ENCODE measurements at places on chromosomes 11 and 22.

GRCh38 chr11:10866893-10867331 lies 9.1 kb upstream of the ZBED5 start:
- DNase-seq: no peak

- no peak for DNase-seq
Measured at GRCh38 chr11:76690736-76691135, 20.2 kb upstream of the LRRC32 start.

DNA sequence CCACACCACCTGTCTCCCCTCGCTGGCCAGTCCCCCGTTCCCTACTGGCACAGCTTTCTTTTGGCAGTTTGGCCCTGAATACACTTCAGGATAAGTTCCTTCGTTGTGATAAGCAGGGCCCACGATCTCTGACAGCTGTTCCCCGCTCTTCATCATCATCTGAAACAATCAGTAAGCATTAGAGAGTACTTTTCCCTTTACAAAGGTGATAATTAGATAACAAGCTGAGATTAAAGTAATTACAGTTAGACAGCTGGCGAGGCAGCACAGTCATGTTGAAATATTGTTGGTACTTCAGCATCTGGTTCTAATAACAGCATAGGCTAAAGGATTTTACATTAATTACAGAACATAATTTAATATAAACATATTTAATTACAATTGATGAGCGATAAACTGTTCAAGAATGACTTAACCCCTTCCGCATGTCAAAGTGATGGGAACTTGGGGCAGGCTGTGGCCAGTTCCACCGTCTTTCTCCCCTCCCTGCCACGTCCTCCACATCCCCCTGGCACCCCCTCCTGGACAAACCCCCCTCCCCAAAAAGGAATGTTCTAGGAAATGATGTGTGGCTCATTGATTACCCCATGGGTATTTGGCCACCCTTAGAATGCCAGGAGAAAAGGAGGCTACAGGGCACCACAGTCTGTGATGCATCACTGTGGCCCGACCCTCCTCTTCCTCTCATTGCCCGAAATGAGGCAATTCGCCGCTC lies 134.9 kb downstream of the RCN1 start:
- no peak for DNase-seq

GRCh38 chr22:32801537-32802236 lies at the start of gene TIMP3:
Gene TIMP3, plus strand, starts transcription at chr22:32801705. Its CDS starts 297 bp downstream, at chr22:32802002.
- no peak for DNase-seq

GRCh38 chr11:103594283-103594682 lies 442.2 kb upstream of the DDI1 start:
- DNase-seq: no peak

- DNase-seq: no peak
Measured at GRCh38 chr11:61046833-61047232, 55.5 kb upstream of the CD5 start.

GRCh38 chr22:27420817-27421361 lies 380.7 kb downstream of the MN1 start:
- DNase-seq: no peak

DNA sequence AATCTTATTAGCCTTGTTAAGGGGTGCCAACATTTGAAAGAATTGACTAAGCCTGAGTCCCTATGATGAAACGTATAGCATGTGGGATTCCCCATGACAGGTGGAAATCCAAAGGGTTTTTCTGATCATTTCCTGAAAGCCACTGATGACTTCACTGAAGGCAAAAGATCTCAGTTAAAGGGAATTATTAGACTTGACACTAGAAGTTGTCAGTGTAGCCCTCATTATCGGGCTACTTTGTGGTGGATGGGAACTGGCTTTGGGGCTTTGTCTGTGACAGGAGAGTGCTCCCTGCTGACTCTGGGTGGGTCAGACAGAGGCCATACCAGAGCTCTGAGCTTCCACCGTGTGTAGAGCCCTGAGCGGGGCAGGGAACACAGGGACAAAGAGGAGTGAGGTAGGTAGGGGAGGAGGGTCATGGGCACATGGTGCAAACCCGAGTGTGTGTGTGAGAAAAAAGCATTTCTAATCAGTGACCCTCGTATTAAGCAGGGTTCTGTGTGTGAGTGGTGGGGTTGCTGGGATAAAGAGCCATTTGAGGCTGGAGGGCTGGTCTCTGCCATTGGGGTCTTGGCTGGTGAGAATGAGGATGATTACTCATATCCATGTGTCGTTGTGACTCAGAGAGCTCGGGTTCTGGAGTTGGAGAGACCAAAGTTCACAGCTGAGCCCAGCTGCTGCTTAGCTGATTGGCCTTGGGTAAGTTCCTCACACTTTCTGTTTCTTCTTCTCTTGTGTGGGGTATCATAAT lies 101.1 kb downstream of the GRIK4 start:
- no peak for DNase-seq

DNA sequence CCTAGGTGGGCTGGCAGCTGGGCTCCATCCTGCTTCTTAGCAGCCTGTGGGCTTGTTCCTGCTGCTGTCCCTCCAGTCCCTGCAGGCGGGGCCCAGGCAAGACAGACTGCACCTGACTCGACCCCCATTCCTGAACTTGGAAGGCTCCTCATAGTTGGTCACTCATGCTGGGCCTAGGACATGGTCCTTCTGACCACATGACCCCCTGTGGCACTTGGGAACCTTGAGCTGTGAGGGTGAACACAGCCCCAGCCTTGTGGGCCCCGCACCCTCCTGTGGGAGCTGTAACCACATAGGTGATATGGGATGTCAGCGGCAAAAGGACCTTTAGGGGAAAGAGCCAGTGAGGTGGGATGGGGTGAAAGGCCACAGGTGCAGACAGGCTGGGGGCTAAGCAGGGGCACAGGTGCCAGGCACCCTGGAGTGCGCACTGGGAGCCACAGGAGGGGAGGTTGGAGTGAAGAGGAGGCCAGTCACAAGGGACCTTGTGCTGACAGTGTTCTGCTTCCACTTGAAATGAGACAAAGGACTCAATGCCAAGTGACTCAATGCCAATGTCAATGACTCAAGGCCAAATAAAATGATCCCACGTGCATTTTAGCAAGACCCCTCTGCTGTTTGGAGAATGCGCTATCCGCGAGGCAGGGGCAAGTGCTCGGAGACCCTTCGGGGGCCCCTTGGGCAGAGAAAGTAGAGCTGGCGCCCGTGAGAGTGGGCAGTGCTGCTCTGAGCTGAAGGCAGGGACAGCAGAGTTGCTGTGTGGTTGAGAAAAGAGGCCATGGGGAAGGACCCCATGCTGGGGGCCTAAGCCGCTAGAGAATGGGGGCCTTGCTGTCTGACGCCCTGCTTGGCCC lies 90.7 kb downstream of the MORC2 start:
- DNase-seq: no peak

GRCh38 chr11:61922539-61922938 lies 5.2 kb upstream of the RAB3IL1 start:
- DNase-seq: no peak

GRCh38 chr11:122261546-122261945 lies 145.5 kb upstream of the BLID start:
- no peak for DNase-seq

DNA sequence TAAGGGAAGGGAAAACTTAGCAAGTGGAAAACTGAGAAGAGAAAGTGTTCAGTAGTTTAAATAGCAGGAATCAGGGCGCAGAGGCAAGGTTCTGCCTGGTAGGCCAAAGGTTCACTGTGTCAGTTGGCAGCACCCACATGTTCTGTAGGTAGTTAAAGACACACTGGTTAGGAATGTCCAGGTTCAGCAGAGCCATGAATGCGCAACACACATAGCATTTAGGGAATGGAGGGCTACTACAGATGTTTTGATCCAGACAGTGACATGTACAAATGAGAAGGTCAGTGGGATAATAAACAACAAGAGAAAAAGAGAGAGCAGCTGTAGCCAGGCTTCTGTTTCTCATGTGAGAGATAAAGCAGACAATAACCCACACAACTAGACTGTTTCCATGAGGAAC lies 56.2 kb upstream of the ARHGAP42 start:
- DNase-seq: no peak

DNA sequence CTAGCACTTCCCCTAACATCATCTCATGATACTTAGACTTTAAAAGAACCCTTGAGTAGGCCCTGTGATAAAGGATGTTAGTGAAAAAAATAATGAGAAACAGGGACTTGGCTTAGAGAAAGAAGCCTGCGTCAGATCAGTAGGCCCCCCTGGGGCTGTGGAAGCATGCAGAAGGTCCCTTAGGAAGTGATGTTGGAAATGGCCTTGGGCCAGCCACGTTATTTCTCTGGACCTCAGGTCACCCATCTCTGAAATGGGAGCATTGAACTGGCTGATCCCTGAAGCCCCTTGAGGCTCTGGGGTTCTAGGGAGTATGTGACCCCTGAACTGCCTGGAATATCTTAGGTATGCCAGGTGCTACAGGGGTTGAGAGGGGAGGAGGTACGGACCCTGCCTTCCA lies 40.2 kb downstream of the MCM5 start:
- no peak for DNase-seq

GRCh38 chr11:62497132-62497801 lies 49.3 kb downstream of the AHNAK start:
- DNase-seq: peak; percentile 29

- no peak for DNase-seq
Measured at GRCh38 chr11:111177037-111177871, 68.3 kb upstream of the POU2AF2 start.

DNA sequence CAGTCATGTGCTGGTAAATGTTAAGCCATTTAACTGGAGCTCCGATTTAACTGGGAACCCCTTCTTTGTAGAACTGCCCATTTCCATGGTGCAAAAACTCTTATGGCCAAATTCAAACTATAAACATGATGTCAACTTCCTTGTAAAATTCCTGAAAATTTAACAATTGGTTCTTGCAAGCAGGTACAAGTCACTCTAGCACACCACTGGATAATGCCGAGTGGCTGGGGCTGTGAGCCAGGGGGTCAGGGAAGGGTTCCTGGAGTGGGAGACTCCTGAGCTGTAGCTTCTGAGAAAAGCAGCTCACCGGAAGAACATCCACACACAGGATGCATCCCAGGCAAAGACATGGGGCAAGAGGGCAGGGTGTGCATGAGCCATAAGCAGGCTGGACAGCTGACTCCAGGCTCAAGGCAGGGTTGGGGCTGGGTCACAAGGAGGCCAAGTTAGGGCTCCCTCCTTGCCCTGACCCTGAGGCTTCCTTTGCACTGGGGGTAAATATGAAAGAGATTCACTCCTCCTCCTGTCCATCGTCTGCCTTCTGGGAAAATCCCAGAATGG lies 18.2 kb downstream of the P2RY2 start:
- DNase-seq: no peak

DNA sequence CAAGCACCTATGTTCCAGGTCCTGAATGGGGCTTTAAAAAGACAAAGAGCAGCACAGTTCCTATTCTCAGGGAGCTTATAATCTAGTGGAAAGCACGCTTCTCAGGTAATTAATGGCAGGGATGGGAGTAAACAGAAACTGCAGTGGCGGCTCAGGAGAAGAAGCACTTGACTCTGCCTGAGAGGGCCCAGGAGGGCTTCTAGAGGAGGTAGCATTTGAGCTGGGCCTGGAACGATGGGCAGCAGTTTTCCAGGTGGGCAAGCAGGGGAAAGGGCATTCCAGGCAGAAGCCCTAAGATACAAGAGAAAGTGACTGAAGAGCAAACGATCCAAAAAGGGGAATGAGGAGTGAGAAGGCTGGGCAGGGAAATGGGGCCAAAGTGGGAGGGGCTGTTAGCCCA lies 37.1 kb upstream of the CHST1 start:
- no peak for DNase-seq

DNA sequence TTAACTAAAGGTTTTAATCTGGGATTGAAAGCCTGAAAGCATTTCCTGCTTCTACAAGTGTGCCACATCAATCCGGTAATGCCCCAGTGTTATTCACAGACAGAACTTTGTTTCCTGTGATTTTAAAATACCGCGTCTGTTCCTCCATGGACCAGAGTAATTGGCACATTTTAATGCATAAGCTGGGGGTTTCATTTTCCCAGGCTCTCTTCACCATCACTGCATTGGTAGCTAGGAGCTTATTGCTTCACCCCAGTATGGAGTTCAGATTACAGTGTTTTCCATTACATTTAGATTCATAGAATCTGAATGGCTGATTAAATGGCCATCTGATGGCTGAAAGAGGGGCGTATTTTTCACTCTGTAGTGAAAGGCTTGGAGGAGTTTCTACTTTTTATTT lies 25.7 kb upstream of the CRTAM start:
- no peak for DNase-seq

GRCh38 chr11:20601221-20601914 lies 2.0 kb downstream of the SLC6A5 start:
- DNase-seq: no peak

- no peak for DNase-seq
Measured at GRCh38 chr22:39241794-39242594, 2.8 kb downstream of the PDGFB start.

DNA sequence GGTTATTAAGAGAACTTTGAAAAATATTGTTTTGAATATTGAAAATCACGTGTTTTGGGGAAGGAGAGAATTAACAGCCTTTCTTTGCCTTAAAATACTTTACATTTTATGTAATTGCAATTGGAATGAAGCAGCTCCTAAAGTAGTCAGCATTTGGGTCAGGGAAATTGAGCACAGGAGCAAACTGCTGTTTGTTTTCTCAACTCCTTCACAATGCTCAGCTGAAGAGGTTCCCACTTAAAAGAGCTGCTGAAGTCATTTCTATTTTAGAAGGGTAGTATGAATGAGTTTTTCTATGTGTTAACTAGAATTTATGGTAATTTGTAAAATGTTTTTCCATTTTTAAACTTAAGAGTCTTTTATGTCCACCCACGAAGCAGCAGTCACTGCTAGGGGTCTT lies 8.1 kb upstream of the UCP2 start:
- no peak for DNase-seq

GRCh38 chr22:22520667-22521602 lies 865 bp upstream of the ZNF280A start:
- no peak for DNase-seq

DNA sequence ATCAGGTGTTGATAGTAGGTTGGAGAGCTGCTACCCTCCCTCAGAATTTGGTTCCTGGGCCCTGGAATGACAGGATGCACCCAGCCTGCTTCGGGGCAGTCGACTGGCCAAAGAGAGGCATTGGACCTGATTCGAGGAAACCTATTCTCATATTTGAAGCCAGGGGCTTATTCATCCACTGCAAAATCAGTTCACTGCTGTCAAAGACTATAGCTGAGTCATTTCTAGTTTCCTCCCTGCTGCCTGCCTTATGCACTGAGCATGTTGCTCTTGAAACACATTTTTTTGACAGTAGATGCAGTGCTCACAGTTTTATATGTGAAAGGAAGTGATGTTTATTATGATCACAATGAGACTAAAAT lies 565.4 kb downstream of the ETS1 start:
- no peak for DNase-seq

GRCh38 chr22:18929459-18929858 lies 6.6 kb downstream of the PRODH start:
- DNase-seq: no peak

- no peak for DNase-seq
Measured at GRCh38 chr11:45512471-45513148, 152.8 kb downstream of the CHST1 start.

DNA sequence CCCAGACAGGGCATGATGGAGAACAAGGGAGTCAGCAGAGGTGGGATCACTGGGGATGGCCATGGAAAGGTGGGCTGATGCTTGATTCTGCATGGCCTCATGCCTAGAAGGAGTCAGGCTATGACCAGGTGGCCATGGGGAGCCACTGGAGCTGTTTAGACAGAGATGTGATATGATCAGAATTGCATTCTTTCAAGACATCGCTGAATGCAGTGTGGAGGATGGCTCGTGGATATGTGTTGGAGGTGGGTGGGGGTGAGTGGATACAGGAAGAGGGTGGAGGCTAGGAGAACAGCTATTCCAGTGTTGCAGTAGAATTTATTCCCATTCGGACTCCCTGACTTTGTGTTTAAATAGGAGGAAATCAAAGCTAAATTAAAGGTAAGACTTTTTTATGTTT lies 841.1 kb downstream of the NTM start:
- DNase-seq: no peak

GRCh38 chr22:40415531-40416266 lies 45.3 kb downstream of the SGSM3 start:
- no peak for DNase-seq
